ENCODE measurements at places on chromosomes 3 and 15.

GRCh38 chr3:185280572-185281365, 26.9 kb upstream of the EHHADH start:
- DNase-seq = peak; percentile 17

DNA sequence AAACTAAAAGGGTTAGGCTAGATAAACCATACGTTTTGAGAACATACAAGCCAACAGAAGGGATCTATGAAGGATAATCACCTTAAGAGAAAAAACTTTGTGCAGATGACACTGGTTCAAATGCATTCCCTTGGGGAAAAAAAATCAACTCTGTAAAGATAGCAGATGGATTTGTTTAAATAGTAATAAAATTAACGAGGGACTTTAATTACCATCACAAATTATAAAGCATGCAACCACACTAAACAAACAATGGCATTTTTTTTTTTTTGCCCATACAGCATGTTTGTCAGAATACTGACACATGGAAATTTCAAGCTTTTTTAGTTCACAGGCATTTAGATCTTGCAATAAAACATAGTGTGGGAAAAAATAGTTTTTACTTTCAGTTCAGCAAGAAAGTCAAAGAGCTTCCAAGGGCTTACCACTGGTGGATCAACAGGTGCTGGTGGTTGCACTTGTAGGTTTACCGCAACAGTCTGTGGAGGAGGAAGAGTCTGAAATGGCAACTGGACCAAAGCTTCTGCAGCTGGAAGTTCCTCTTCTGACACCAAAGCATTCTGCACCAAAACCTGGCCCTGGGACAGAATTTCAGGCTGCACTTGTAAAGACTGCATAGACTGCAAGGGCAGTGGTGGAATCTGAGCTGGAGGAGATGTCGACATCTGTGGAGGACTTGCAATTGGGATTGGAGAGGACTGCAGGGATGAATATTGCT, 53.1 kb downstream of the PHC3 start:
- no peak for DNase-seq

- peak; percentile 17 for DNase-seq
Measured at GRCh38 chr3:168094877-168095610, 680 bp downstream of the GOLIM4 start.

GRCh38 chr3:131216801-131217200, 164.8 kb upstream of the NUDT16 start:
- peak; percentile 17 for DNase-seq

All from fibroblast of skin of left biceps (primary cell).